ENCODE measurements at places on chromosomes 1 and 21.

GRCh38 chr1:216140730-216141524, 282.3 kb downstream of the USH2A start:
- DNase-seq, result no peak

DNA sequence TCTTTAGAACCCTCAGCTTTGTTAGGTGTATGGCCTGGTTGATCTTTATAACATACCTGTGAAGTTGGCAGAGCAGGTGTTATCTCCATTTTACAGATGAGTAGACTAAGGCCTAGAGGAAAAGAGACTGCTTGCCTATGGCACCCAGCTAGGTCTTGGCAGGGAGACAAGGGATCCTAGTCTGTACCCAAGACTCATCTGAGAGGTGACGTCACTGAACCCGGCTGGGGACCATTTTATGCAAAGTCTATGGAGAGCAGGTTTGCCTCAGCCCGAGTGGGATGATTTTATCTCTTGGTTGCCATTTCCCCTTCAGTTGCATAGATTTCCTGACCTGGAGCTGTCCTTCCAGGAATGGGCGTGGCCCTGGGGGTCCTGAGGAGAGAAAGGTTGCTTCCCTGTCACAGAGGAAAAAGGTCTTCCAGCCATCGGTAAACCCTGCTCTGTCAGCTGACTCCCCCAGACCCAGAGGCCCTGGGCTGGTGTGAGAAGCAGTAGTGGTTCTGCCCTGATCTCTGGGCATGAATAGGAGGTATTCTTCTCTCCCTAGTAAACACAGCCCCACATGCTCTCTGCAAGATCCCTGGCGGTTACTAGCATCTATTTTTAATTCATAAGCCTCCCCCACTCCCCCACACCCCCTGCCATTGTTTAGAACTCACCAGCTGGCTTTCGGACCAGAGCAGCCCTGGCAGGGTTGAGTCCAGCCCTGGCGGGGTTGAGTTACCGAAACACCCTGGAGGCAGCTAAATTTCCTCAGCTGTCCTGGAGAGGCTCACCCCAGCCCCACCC, 19.6 kb downstream of the TMCC2 start:
- no peak for DNase-seq

DNA sequence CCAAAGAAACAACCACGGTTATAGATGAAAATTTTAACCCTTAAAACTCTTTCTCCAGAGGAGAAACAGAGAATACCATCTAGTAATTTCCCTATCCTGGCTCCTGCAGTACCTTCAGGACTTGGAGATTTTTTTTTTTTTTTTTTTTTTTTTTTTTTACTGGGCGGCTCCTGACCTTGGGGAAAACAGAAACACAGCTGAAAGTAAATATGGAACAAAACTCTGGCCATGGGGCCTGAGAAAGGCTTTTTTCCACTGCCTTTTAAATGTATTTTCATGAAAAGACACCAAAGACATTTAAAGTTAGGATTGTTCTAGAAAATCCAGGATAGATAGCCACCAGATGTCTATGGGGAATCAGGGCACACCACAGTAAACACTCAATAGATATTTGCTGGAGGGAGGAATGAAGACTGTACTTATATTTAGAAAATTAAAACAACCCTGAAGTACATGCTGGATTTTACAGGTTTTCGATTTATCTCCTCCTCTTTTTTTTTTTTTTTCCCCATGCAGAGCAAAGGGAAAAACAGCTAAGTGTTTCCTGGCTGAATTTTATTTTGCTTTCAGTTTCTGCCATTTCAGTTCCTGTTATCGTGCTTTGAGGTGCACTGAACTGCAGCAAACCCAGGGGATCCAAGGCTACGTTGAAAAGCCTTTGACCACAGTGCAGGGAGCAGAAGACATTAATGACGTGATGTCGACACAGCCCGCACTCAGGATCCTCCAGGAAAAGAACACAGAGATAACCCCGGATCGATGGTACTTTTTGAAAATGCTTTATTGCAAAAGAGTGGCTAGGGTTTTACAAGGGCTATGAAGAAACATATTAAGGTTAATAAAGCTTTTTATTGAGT, 35.7 kb upstream of the CNN3 start:
- DNase-seq, result peak; percentile 31

DNA sequence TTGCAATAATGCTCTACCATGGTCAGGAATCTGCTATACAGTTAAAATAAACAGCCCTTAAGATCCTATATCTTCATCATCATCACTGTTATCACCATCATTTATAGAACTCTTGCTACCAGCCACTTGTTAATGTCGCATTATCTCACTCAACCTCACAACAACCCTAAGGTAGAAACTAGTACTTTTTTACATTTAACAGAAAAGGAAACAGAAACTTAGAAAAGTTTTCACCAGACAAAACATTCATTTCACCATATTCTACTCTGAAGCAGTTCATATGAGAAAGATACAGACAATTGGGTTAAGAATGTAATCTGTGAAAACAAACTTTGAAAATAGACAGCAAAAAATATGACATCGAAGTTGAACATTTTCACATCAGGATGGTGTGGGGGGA, 262.6 kb downstream of the ATG4C start:
- no peak for DNase-seq

DNA sequence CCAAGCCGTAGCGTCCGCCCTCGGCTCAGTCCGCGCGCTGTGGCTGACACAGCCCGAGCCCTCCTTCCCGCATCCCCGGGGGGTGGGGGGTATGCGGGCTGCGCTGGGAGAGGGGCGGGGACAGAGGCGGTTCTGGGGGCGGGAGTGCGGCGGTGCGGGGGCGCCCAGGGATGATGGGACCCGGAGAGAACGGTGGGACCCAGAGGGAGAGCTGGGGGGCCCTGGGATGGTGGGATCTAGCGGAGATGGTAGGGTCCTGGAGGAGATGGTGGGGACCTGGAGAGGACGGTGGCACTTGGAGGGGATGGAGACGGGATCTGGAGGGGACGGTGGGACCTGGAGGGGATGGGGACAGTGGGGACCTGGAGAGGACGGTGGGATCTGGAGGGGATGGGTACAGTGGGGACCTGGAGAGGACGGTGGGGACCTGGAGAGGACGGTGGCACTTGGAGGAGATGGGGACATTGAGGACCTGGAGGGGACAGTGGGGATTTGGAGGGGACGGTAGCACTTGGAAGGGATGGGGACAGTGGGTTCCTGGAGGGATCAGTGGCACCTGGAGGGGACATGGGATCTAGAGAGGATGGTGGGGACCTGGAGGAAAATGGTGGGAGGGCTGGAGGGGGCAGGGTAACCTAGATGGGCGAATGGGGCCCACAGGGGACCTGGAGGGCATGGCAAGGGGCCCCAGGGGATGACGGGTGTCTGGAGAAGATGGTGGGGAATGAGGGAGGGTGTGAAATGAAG, 477 bp downstream of the SNAP47 start:
- DNase-seq, result no peak

- no peak for DNase-seq
Measured at GRCh38 chr1:219664310-219665029, 51.6 kb upstream of the ZC3H11B start.

- no peak for DNase-seq
Measured at GRCh38 chr1:171488190-171488929, 3.0 kb downstream of the PRRC2C start.

GRCh38 chr1:83762039-83762365, 236.9 kb downstream of the TTLL7 start:
- no peak for DNase-seq

GRCh38 chr21:26095131-26095530, 75.4 kb downstream of the APP start:
- DNase-seq, result no peak

DNA sequence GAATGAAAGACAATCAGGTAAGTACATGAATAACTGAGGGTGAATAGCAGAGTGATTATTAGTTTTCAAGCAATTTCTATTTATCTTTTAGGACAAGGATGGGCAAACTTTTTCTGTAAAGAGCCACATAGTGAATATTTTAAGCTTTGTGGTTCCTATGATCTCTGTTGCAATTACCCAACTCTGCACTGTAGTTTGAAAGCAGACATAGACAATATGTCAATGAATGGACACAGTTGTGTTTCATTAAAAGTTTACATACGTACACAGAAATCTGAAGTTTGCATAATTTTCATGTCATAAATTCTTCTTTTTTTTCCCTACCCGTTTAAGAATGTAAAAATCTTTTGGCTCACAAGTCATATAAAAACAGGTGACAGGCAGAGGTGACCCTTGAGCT, 71.4 kb downstream of the ZNF281 start:
- DNase-seq, result no peak

- DNase-seq, result no peak
Measured at GRCh38 chr1:201594575-201595245, 55.8 kb downstream of the NAV1 start.

GRCh38 chr1:237050915-237051314, 8.9 kb downstream of the RYR2 start:
- DNase-seq, result no peak

GRCh38 chr1:13707164-13707563, 7.2 kb downstream of the PRDM2 start:
- no peak for DNase-seq

GRCh38 chr1:69523032-69523431, 44.7 kb upstream of the LRRC7 start:
- DNase-seq, result no peak

GRCh38 chr1:87328272-87329050, at the start of gene LMO4:
LMO4 (plus strand) TSS chr1:87328880; CDS start chr1:87332016, 3,136 bp downstream.
- peak; percentile 77 for DNase-seq

- no peak for DNase-seq
Measured at GRCh38 chr1:20172033-20172590, 13.8 kb upstream of the UBXN10 start.

DNA sequence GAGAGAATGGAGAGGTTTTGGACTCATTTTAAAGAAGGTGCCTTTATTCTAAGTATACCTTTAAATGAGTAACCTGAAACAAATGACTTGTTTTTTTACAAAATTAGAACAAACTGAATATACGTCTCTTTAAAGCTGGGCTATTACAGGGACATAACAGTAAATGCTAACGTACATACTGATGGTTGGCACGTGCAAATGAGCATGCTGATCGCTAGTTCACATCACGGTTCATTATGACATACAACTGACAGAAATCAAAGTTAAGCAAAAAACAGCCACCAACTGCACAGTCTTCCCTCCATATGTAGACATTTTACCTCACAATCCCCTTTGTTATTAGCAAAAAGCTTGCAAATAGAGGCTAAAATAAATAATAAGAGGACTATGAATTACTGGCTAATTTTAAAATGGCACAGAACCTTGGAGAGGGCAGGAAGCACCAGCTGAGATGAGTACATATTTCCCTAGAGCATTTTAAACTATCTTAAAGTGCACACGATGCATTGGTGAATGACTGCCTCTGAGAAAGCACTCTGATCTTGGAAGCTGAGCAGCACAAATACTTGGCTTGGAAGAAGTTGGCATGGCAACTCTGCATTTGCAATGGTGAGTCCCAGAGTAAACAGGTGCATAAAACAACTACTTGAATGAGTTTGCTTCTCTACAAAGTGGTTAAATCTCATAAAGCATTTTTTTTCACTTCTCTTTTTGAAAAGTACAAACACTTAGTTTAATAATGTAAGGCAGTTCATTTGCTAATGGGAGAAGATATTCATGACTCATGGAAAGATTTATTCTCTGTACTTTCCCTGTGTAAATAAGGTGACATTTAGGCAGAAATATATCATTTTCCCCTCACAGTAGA, 204.7 kb downstream of the LHX8 start:
- no peak for DNase-seq

All from thymus (tissue), 14 donors.